ENCODE measurements at places on chromosomes 2 and 18.

- DNase-seq: peak; percentile 0
Observed at GRCh38 chr18:8367217-8367988, 241.8 kb upstream of the RAB12 start.

GRCh38 chr2:190360561-190360960 is 17.2 kb downstream of the INPP1 start:
- DNase-seq: no peak

- DNase-seq: no peak
Observed at GRCh38 chr2:62884514-62884913, 166.1 kb upstream of the OTX1 start.

- DNase-seq: no peak
Observed at GRCh38 chr2:9207641-9208311, 1.2 kb downstream of the ASAP2 start.

DNA sequence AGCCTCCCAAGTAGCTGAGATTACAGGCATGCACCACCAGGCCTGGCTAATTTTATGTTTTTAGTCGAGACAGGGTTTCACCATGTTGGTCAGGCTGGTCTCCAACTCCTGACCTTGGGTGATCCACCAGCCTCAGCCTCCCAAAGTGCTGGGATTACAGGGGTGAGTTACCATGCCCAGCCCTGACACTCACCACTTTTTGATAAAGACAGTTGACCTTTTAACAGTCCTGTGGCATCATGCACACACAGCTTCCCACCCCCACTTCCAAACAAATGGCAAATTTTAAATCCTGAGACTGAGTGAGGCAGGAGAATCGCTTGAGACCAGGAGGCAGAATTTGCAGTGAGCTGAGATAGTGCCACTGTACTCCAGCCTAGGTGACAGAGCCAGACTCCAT is 6.2 kb upstream of the DNAJB2 start:
- no peak for DNase-seq

DNA sequence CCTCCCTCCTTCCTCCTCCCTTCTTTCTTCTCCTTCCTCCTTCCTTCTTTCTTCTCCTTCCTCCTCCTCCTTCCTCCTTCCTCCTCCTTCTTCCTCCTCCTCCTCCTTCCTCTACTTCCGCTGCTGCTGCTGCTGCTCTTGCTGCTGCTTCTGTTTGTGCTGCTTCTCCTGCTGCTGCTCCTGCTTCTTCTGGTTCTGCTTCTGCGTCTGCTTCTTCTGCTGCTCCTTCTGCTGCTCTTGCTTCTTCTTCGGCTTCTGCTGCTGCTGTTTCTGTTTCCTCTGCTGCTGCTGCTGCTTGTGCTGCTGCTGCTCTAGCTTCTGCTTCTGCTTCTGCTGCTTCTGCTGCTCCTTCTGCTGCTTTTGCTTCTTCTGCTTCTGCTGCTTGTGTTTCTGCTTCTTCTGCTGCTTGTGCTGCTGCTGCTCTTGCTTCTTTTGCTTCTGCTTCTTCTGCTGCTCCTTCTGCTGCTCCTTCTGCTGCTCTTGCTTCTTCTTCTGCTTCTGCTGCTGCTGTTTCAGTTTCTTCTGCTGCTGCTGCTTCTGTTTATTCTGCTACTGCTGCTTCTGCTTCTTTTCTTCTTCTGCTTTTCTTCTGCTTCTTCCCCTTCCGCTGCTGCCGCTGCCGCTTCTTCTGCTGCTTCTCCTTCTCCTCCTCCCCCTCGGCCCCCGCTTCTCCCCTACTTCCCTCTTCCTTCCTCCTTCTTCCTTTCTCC is 8.6 kb downstream of the SNRNP27 start:
- no peak for DNase-seq

Measured in stimulated activated CD4-positive, alpha-beta T cell treated with anti-CD3 and anti-CD28 coated beads, Interleukin-12 subunit alpha, Interleukin-12 subunit beta, amount 100 ng/mL, for 48 hours (primary cell).